ENCODE measurements at places on chromosomes 11 and 22.

- DNase-seq, result no peak
Observed at GRCh38 chr22:40076702-40077645, 82.2 kb downstream of the FAM83F start.

- DNase-seq, result no peak
Observed at GRCh38 chr11:7548659-7549274, 35.0 kb downstream of the PPFIBP2 start.

DNA sequence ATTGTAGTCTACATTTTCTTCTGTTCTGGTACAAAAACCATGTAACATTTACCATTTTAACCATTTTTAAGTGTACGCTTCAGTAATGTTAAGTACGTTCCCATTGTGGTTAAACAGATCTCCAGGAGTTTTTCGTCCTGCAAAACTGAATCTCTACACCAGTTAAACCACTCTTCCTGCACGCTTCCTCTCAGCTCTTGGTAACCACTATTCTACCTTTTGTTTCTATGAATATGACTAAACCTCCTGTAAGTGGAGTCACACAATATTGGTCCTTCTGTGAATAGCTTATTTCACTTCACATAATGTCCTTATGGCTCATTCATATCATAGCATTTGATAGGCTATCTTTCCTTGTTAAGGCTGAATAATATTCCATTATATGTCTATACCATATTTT, 7.1 kb upstream of the EXT2 start:
- DNase-seq, result no peak

DNA sequence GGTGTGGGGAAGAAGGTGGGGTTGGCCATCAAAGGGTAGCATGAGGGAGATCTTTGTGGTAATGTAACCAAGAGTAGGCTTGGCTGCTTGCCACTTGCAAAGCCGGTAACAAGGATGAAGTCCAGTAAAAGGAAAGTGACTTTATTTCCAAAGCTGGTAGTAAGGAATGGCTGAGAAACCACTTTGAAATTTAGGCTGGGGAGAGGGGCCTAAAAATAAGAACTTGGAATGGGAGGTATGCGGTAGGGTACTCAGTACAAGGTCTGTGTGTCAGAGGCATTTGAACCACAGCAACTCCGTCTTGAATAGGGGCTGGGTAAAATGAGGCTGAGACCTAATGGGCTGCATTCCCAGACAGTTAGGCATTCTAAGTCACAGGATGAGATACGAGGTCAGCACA, 216.0 kb upstream of the ISX start:
- DNase-seq, result no peak

Measured in right forelimb (tissue), 1 donor.